ENCODE measurements at places on chromosomes 6 and 20.

DNA sequence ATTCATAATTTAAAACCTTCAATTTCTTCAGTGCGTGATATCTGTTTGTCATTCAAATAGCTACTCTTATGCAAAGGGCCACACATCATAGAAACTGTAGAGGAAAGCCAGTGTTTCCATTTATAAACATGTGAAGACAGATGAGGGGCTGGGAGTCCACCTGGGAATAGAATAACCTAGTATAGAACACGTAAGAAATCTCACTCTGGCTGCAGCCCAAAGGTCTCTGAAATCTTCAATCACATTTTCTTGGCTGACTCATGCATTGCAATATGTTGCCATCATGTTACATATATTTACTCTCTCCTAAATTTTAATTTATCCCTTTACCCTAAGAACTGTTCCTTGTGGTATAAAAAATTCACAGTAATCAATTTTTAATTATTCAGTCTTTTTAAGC, 123.2 kb downstream of the ELOVL4 start:
- DNase-seq: no peak

- no peak for DNase-seq
Observed at GRCh38 chr20:2109425-2110210, 8.0 kb downstream of the STK35 start.

GRCh38 chr6:13676551-13677156, 35.0 kb downstream of the RANBP9 start:
- DNase-seq: no peak

- no peak for DNase-seq
Observed at GRCh38 chr6:165825256-165825815, 162.3 kb upstream of the PDE10A start.

DNA sequence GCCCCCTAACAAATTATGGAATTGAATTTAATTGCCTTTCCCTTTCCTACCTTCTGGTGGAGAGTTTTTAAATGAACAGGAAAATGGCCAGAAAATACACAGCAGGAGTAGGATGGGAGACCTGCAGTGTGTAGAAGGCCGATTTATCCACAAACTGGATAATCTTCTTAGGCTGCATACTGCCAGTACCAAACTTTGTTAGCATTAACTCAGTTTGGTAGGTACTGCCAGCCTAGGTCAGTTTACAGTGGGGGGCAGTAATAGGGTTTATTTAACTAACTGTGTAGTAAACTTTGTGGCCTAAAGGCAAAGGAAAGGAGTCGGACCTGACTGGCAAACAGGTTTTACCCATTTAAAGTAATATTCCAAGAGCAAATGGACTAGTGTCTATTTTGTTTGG, 4.6 kb downstream of the NCOA3 start:
- DNase-seq: no peak

Data from BJ (cell line).